Activated naive CD8-positive, alpha-beta T cell treated with anti-CD3 and anti-CD28 coated beads, Interleukin-2, amount 10 ng/mL, durations not matched to agents 7 days and 5 days (primary cell): ENCODE measurements at places on chromosomes 6 and 20. TPM values are rescaled to one million over a fixed set of nuclear protein-coding genes. Genes with fewer than 3 reads are reported as not detected.
A peak's percentile ranks its signal among the peaks of the same experiment; 100 is the strongest.

DNA sequence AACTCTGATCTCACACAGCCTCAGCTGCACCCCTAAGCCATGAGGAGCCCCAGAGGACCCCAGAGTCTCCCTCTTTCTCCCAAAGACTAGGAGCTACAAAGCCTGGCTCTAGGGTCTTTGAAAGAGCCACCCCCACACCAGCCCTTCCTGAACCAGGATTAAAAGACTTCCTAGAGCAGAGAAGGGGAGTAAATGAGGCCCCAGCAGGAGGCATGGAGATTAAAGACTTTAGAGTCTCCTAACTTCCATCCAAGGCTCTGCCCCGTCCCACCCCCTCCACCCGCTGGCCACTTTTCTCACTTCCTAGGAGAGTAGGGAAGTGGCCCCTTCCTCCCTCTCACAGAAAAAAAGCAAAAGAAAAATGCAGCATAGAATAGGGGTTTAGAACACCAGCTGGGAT, 1.7 kb downstream of the PREX1 start:
- no peak for DNase-seq

GRCh38 chr6:17103715-17104114, 1.9 kb downstream of the STMND1 start:
- DNase-seq: no peak

MLIP gene
- total RNA-seq: not detected

GRCh38 chr6:3294396-3294795, 35.6 kb downstream of the PSMG4 start:
- no peak for DNase-seq

LY6G5C gene
- total RNA-seq: 3.5 TPM

GRCh38 chr6:33410711-33411631, at the start of gene PHF1:
TSS of gene PHF1 (plus strand) at chr6:33411014. CDS start at chr6:33412264, 1,250 bp downstream.
- DNase-seq: peak; percentile 80

DNA sequence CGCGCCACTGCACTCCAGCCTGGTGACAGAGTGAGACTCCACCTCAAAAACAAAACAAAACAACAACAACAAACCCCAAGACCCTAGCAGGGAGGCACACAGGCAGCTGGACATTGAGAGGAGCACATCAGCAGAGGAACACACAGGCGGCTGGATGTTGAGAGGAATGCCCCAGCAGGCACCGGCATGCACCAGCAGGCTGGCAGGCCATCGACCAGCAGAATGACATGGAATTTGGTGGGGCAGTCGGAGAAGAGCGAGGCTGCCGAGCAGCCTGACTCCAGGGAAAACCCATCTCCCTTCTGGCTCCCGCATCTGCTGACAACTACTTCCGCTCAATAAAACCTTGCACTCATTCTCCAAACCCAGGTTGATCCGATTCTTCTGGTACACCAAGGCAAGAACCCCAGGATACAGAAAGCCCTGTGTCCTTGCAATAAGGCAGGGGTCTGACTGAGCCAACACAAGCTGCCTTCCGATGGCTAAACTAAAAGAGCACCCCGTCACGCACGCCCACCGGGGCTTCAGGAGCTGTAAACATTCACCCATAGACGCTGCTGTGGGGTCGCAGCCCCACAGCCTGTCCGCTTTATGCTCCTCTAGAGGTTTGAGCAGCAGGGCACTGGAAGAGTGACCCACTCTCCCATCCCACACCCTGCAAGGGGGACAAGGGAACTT, 60.2 kb downstream of the SLC22A23 start:
- DNase-seq: no peak

- no peak for DNase-seq
Observed at GRCh38 chr20:1998193-1998520, 4.3 kb upstream of the PDYN start.

DNA sequence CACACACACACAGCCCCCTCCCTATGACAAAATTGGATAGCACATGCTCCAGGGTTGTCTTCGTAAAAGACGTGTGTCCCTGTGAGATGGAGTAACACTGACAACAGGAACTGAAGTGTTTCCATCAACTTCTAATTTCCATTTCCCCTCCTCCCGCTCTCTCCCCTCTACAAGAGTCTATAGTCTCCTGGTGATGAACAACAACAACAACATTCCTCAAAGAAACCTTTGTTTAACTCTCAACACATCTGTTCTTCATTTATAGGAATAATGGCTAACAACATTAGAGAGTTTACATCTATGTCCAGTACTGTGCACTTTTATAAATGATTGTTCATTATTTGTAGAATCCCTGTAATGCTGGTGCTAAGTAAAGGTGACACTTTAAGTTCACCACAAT, 205.8 kb upstream of the SSTR4 start:
- no peak for DNase-seq

- DNase-seq: no peak
Observed at GRCh38 chr6:85942844-85943243, 300.2 kb upstream of the SYNCRIP start.

- DNase-seq: no peak
Observed at GRCh38 chr6:113901482-113901881, 44.3 kb downstream of the MARCKS start.

SMLR1 gene
- total RNA-seq: not detected
